K562 (cell line): ENCODE measurements at places on chromosomes 1 and 21.

DNA sequence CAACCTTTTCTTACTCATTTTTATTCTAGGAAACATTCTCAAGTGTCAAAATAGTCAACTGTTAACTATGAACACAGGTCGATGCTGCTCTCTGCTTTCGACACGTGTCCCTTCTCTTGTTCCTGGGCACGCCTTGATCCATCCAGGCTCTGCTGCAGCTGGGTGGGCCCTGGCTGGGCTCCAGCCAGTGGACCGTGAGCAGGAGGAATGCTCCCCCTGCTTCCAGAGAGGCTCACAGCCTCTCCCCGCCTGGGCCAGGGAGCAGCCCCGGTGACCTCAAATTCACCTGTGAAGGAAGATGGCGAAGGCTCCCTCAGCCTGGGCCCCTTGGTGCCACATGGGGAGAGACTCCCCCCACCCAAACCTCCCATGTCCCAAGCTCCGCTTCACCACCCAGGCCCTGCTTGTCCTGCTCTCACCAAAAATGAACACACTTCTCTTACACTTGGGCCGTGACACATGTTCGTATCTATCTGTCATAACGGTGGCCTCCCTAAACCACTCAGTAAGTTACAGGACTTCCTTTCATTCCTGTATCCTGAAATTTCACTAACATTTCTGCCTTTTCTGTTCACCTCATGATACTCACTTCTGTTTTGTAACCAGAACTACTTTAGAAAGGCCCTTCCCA is 24.6 kb upstream of the ADARB1 start:
- DNase-seq, result no peak

GRCh38 chr1:41920658-41921057 is 1.9 kb upstream of the HIVEP3 start:
- DNase-seq, result no peak

DNA sequence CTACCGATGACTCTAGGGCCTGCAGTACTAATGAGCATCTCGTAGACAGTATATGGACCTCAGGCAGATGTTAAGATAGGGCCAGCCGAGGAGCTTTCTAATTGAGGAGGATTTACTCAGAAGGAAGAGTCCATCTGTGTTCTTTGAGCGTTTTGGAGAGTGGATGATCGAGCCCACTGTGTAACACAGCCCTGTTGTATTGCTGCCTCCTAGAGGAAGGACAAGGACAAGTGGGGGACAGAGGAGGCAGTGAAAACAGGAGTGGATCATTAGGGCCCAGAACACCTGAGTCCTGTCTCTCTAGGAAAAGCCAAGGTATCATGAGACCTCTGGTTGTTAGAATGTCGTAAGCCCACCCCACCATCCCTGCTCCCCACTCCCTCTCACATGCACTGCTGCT is 62.9 kb downstream of the TBX19 start:
- DNase-seq, result peak; percentile 50

GRCh38 chr1:11927866-11928592 is 1.8 kb upstream of the KIAA2013 start:
- no peak for DNase-seq

GRCh38 chr1:12159816-12160215 is 7.0 kb upstream of the TNFRSF1B start:
- no peak for DNase-seq

DNA sequence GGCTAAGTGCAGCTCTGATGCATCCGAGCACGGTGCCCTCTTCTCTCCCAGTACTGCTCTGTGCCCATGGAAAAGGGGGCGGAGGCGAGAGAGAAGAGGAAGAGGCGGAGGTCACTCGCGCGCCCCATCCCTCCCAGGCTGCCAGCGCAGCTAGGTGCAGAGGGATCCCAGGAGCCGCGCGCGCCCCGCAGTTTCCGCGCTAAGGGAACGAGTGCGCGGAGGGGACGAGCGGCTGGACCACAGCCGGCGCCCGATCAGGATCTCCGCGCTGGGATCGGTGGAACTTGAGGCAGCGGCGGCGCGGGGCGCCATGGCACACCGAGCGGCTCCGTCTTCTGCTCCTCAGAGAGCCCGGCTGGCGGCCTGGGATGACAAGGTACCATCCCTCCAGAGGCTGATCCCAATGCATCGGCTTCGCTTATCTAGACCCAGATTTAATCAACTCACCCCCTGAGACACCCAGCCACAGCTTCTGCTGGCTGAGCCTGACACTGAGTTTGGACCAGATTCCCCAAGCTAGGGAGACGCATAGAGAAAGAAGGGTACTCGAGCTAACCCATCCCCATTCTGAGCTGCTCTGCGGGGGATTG is at the start of gene PTGFR:
TSS of gene PTGFR (plus strand) at position 114 of the 590 bp plus-strand sequence. CDS start 1,770 bp downstream, outside the sequence.
- DNase-seq, result no peak

DNA sequence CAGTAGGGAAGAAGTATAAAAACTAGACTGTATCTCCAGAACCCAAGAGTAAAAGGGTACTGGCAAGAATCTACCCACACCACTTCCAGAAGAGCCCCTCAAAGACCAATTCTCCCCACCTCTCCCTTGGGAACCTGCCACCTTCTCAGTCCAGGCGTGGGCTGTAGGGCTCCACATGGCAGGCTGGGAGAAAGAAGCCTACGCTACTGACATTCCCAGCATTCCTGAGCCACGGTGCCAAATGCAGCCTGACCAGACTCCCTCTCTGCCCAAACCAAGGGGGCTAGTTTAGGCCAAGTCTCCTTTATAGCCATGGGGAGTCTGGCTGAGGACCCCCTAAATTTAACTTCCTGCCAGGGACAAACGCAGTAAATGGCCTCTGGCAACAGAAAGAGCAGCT is 2.0 kb downstream of the UBE2Q1 start:
- no peak for DNase-seq

DNA sequence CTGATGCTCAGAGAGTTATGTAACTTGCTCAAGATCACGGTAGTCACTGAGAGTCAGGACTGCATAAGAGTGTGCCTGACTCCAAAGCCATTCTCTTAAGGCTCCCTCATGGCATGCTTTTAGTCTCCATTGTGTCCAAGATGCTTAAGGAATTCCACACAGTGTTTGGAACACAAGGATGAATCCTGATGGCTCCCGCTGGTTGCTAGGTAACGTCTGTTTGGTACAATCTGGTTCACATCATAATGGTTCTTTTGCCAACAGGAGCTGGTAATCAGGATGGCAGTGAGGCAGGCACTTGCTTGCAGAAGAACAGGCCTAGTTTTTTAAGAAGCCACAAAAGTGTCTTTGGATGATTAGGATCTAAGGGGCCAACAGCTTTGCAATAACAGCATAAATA is 436.5 kb upstream of the DAB1 start:
- no peak for DNase-seq

DNA sequence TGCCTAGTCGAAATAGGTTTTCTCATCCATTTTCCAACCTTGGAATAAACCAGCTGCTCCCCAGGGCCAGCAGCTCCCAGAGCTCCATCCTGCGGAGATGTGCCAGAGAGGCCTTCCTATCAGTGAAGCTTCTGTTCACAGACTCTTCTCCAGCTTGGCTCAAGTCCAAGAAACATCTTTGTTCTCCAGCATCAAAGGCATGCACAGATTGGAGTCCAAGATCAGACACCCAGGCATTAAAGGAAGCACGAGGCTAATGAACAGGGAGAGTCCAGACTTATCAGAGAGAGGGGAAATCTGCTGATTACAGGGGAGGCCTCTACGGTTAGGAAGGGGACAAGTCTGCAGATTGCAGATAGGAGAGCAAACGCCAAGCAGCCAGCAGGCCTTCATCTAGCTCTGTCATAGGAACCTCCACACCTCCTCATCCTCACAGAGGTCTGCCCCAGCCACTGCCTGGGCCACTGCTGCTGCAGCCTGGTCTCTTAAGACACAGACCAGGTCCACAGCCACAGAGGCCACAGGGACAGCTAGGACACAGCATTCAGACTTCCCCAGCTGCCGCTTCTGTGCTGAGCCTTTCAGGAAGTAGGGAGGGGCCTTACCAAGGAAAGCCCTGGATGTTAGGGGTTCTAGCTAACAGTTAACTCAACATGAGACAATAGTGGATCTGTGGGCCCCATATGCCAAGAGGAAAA is 3.4 kb downstream of the PRR9 start:
- DNase-seq, result peak; percentile 14

DNA sequence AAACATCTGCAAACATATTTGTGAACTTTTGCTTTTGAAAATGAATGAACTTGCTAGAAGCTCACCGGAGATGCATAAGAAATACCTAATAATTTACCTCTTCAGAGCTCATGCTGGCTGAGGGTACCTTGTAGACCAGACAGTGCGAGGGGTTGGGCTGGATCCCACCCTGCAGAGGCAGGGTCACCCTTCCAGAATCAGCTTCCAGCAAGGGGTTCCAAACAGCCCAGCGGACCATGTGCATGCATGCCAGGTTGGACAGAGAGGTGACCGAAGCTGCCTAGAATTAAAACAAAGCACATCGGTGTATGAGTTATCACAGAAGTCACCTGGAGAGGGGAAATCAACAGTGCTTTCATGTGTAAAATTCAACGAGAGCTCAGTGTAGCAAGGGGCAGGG is 59.2 kb downstream of the NPHP4 start:
- DNase-seq, result no peak

- peak; percentile 87 for DNase-seq
Measured at GRCh38 chr1:156746728-156747631, 4.5 kb downstream of the HDGF start.

GRCh38 chr21:42665026-42665425 is 11.6 kb downstream of the PDE9A start:
- no peak for DNase-seq

DNA sequence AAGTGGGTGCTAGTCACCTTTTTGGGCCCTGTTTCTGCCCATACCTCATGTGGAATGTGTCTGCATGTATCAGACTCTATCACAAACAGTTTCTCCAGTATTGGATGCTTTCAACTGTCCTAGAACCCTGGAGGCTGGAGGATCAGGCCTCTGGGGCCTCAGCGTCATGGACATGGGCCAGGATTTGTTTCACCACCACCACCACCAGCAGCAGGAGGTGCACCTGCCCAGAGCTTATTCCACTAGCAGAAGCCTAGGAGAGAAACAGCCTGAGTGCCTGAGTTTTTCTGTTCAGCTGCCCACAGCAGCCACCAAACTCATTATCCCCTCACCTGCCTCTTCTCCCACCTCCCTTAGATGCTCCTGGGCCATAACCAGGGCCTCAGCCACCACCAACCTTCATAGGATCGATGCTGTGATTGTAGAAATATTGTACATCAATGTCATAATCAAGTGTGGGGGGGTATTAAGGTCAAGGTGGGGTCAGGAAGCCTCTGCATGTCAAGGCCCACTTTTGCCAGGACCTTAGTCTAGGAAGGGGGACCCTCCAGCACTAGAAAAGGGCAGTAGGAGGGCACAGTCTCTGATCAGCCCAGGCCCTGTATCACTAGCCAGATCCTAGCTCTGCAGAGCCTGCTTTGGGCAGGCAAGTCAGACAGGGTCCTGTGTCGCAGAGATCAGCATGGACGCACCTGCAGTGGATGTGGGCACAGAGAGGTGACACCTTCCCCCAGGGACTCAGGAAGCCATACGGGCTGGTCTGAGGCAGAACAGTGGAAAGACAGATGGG is 9.3 kb downstream of the DMAP1 start:
- DNase-seq, result no peak

DNA sequence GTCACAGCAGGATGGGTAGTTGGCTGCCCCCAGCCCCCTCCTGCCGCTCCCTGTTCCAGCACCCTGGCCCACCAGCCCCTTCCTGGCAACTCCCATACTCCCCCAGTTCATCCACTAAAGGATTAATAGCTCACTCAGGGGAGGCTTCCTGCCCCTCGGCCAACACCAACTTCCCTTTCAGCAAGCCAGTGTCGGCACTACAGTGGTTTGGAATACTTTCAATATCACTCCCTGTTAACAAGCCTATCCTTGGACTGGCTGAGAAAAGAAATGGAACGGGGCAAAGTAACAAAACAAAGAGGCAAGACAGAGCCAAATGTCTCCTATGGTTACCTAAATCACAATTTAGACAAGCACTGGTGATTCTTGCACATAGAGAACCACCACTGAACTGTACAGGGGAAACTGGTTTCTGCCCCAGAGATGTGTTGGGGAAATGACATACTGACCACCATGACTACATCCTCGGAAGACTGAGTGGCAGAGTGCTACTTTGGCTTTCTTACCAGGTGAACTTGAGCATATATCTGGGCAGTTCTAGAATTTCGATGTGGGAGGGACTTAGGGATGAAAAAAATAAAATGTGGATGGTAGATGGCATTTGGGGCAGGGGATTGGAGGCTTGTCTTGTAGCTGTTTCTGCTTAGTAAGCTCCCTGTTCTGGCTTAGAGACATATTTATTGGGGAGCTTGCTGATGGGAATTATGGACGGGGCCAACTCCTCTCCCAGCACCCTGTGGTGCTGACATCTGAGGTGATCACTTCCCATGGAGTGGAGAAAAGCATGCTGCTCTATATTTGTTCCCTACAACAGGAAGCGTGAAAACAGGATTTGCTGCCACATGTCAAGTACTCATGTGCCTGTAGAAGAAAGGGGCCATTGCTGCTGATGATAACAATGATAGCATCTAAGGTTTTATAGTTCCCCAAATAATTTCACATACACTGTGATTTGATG is 7.1 kb upstream of the CAPN2 start:
- DNase-seq, result no peak

DNA sequence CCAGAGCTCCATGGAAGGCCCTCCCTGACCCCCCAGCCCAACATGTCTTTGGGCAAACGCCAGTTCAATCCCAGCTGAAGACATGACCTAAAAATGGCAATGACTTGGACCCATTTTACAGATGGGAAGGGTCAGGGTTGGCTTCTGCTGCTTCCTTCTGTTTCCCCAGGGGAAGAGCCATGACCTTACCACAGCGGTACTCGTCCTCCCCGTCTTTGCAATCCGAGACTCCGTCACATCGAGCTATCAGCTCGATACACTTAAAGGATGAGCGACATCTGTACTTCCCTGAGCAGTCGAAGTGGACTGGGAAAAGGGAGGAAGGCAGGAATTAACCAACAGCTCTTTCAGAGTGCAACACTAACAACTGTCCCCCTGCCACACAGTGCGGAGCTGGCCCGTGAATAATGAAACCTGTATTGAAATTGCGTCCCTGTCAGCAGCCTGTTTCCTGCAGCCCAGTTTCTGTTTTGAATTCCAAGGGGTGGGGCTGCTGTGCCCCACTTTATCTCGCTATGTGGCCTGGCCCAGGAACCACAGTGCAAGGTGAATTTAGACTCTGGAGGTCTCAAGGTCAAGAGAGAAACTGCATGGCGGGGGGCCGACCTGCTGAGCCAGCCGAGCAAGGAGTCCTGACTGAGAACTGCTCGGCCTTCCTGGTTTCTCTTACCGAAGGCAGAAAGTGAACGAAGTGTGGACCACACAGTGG is 7.0 kb downstream of the TMPRSS3 start:
- DNase-seq, result no peak

DNA sequence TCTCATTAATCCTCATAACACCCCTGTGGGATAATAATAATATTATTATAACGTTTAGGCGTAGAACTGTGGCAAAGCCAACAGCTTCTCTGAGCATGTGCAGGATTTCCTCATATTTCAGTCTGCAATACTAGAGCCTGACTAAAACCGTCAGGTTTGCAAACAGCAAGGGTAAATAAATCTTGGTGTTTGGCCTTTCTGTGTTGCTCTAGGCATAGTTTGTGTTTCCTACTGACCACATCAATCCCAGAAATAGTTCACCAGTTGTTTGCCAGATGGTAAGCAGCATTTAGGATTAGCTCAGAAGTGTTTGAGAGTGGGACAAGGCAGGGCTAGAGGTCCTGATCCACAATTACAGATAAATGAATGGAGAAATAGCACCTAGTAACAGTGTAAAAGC is 2.8 kb upstream of the KCNA3 start:
- DNase-seq, result no peak

GRCh38 chr1:81678779-81679178 is 122.0 kb upstream of the ADGRL2 start:
- DNase-seq, result no peak

- DNase-seq, result no peak
Measured at GRCh38 chr1:187788718-187789117, 960.0 kb downstream of the PLA2G4A start.
